ENCODE measurements at places on chromosomes 6 and 20.
A peak's percentile ranks its signal among the peaks of the same experiment; 100 is the strongest.

DNA sequence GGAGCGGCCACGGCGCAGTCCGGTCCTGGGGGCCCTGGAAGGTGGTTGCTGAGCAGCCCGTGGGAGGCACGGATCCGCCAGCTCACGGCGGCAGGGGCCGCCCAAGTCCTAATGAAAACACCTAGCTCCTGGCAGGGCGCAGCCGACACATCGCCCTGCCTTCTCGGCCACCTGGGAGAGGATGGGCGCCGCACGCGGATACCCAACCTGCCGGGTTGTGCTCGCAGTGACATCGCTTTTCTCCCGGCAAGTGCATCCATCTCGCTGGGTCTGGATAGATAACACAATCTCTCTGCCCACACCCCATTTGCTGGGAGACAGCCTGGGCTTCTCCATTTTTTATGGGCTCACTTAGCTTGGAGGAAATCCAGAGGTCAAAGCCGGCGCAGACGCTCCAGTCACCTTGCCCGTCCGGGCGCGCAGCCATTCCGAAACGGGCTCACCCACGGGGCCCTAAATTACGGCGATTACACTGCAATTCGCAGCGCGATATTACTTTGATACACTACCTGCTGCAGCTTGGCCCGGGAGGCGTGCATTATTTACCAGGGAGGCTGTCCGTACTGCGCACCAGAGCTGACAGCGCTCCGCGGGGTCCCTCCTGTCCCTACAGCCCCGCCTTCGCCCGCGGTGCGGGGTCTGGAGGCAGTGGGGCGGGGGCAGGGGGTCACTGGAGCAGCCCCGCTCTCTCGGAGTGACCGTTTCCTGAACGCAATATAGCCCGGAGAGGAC lies 36.2 kb upstream of the CCDC167 start:
- no peak for DNase-seq

DNA sequence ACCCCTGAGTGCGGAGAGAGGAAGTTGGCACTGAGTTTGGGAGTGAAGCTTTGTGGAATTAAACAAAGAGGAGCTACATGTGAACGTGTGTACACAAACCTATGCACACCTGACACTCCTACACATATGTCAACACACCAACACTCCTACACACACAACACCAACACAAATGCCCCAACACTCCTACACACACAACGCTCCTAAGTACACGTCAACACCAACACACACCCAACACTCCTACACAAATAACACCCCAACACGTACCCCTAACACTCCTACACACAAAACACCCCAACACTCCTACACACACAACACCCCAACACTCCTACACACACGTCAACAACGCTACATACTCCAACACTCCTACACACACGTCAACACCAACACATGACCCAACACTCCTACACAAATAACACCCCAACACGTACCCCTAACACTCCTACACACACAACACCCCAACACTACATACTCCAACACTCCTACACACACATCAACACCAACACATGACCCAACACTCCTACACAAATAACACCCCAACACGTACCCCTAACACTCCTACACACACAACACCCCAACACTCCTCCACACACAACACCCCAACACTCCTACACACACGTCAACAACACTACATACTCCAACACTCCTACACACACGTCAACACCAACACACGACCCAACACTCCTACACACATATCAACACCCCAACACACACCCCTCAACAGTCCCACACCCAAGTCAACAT lies 40.1 kb upstream of the ZBP1 start:
- no peak for DNase-seq

DNA sequence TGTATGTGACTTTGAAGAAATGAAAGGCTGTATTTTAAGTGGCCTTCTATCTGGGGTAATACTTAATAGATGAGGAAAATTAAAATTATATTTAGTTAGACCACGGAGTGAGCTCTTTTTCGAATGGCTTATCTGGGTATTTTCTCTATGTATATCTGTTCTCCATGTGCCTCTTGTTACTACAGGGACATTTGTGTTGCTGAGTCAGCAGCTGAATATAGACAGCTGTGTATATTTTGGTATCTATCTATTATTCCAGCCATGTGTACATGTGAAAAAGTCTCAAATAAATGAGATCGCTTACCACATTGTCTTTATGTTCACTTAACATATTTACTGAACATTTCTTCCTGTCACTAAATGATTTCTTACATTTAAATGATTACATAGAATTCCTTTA lies 57.2 kb downstream of the TMEM200A start:
- no peak for DNase-seq

- DNase-seq: no peak
Observed at GRCh38 chr20:51387125-51387875, 155.2 kb downstream of the NFATC2 start.

- no peak for DNase-seq
Observed at GRCh38 chr20:48620154-48620506, 207.7 kb downstream of the PREX1 start.

- no peak for DNase-seq
Observed at GRCh38 chr6:121505284-121505683, 69.8 kb downstream of the GJA1 start.

GRCh38 chr20:54251096-54251495 lies 43.2 kb downstream of the PFDN4 start:
- no peak for DNase-seq

GRCh38 chr20:58982406-58983114 lies 1.5 kb downstream of the NELFCD start:
- no peak for DNase-seq

- no peak for DNase-seq
Observed at GRCh38 chr20:19756761-19757486, 1.1 kb upstream of the RIN2 start.

DNA sequence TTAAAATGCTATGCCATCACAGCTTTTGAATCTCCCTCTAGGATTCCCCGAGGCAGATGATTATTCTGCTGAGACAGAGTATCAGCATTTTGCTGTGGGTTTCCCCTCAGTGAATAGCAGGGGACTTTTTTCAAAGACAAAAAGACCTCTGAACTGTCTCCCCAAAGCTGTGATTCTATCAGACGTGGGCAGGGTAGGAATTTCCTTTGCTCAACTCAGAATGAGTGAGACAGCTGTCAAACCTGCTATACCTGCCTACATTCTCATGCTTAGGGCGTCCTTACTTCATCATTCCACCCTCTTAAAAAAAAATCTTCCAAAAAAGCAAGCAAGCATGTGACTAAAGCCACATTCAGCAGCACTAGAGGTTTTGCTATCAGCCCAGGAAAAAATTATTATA lies 147.6 kb upstream of the FAM83B start:
- no peak for DNase-seq

DNA sequence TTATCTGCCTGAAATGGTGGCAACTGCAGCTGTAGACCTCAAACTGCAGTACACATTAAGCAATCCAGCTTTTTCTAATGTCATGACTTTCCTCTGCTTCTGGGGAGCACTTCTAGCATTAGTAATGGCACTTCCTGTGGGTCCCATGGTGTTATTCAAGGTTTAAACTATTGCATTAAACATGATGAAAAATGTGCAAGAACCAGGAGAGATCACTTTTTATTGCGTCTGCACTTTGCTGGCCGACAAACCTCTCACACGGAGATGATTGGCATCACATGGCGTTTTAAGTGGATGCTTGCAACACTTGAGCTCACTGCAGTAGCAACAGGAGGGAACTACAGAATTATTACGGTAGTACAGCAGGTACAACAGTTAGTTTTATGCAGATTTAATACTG lies 148.4 kb downstream of the HIVEP2 start:
- DNase-seq: peak; percentile 77

DNA sequence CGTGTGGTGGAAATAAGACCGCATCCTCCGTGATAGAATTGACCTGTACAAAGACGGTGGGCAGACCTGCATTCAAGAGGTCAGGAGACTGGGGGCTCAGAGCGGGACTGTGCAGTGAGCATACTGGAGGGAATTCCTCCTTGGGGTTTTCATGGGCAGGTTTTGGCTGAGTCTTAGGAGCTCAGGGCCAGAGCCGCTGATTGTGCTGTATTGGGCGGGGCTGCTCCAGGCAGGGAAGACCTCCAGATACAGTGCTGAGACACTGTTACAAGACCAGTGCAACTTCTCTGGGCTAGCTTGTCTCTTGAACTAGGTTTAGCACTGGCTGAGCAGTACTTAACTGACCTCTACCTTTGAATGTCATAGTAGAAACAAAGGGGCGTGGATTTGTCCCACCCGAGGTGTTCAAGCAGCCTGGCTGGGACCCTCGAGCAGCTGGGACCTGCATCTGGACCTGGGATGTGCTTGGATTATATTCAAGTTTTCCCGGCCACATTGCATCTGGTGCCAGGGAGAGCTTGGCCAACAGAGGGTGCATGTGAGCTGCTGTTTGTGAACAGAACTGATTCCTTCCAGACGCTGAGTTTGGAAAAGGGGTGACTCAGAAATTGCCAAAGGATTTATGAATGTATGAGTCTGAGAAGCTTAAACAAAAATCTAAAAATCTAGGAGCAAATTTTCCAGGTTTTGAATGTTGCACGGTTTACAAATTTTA lies 33.4 kb upstream of the SLC22A1 start:
- peak; percentile 84 for DNase-seq

DNA sequence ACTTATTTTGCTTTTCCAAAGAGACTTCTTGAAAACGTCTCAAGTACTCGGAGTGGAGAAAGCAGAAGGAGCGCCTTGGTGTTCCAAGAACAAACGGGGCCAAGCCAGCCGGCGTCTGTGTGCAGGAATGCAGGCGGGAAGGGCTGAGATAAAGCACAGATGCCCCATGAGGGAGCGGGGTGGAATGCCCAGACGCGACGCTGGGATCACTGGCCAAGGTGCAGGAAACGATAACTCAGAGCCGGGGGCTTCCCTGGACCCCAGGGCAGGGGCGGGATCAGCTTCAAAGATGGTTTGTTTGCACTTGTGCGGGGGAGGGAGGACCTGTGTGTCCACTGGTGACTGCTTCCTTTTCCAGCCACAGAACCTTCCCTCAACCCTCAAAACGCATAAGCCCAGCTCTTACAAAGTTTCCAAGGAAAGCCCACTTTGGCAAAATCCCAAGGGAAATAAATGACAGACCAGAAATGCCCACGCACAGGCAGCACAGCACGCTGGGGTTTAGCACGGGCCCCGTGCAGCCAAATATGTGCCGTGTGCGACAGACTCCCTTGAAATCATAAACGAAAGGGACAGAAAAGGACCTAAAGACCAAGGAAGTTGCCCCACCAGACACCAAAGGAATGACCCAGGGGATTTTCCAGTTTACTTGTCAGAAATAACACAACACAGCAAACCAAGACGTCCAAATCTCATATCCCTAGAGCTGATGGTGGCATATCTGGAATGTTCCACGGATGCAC lies 113.9 kb downstream of the NFATC2 start:
- peak; percentile 77 for DNase-seq

DNA sequence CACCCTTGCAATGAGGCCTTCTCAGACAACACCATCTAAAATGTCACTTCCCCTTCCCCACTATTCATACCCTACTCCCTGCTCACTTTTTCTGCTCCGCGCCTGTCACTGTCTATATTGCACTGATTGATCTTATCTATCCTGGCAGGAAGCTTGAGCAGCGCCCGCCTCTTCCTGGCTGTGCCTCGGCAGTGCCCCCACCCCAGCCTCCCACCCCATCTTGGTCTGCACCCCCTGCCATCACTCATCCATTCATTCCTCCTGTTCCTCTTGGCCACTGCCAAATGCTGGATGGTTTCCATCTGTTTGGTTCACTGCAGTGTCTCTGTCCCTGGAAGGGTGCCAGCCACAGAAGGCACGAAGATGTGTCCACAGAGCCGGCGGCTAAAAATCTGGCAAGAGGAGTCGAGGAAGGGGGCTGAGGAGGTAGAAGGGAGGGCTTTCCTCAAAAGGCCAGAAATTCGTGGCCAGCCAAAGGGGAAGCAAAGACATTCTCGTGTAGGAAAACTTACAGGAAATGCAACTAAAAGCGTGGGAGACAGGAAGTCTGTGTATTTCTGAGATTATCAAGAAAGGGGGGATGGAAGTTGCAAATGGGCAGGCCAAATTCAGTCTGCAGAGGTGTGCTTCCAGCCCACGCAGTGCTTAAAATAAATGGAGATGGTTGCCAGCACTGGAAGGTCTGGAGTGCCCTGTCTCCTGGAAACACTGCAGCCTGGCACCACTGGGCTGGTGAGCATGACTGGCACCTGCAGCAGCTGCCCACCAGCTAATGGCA lies 27.6 kb downstream of the SYNJ2 start:
- peak; percentile 67 for DNase-seq
